Type B pancreatic cell (in vitro differentiated cells): ENCODE measurements at places on chromosomes 11 and 22. TPM values are rescaled to one million over a fixed set of nuclear protein-coding genes. Genes with fewer than 3 reads are reported as not detected.

DNA sequence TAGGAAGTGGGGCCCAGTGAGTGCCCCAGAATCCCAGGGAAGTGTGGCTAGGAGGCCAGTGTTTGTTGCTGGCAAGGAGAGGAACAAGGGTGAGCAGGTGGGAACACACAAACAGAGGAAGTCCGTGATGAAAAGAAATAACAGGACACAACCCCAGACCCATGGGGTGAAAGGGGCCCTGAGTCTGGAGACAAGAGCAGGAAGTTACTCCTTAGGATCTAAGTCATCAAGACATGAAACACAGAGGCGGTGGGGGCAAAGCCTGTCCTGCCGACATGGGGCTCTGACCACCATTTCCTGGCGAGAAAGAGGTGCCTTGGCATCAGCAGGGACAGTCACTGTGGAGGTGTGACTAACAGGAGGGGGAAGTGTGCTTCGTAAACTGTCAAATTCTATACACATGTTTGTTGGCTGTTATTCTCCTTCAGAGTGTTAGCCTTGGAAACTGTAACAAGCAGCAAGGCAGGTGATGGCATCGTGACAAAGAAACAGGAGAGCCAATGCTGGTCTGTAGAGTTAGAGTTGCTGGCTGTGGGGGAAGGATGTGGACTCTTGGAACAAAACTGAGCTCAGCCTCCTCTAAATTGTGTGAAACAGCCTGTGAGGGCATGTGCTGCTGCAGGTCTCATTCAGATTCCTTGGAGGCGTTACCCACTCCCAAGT is 21.7 kb downstream of the CHST1 start:
- H3K27ac ChIP-seq = no peak overlapping the region
- peaks cover 1% of the 10 kb centered on the region for H3K36me3 ChIP-seq
- H3K4me1 ChIP-seq = no peaks in the 10 kb centered on the region
- DNase-seq = no peak
- H3K27me3 ChIP-seq = peaks cover 17% of the 10 kb centered on the region

DNA sequence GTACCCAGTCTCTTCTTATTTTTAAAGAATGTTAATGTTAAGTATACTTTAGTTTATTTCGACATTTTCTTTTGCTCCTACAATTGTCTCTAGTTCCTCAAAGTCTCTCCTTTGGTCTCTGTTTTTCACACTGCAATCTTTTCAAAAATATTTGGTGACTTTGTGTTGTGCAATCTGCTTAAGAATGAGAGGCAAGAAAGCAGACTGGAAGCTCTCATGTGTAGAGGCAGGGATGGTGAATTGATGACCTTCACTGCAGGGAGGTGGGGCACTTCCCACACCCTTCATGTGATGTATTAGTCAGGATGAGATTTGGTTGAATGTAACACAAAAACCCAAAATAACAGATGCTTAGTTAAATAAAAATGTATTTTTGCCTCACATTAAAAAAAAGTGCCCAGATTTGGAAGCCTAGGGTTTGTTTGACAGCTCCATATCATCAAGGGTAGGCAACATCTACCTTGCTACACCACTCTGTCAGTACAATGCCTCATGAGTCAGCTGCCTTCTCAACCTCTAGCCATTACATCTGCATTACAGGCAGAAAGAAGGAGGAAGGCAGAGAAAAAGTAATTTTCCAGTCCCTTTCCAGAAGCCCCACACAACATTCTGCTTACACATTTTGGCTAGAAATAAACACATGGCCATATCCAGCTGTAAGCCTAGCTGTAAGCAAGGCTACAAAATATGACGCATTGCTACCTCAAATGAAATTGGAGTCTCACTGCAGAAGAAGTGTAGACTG is 3.8 kb upstream of the MMP27 start:
- no peak for DNase-seq
- H3K27ac ChIP-seq = no peak overlapping the region
- no peaks in the 10 kb centered on the region for H3K4me1 ChIP-seq
- H3K36me3 ChIP-seq = no peaks in the 10 kb centered on the region
- no peak overlapping the region for H3K4me3 ChIP-seq
- peaks cover 3% of the 10 kb centered on the region for H3K27me3 ChIP-seq

DNA sequence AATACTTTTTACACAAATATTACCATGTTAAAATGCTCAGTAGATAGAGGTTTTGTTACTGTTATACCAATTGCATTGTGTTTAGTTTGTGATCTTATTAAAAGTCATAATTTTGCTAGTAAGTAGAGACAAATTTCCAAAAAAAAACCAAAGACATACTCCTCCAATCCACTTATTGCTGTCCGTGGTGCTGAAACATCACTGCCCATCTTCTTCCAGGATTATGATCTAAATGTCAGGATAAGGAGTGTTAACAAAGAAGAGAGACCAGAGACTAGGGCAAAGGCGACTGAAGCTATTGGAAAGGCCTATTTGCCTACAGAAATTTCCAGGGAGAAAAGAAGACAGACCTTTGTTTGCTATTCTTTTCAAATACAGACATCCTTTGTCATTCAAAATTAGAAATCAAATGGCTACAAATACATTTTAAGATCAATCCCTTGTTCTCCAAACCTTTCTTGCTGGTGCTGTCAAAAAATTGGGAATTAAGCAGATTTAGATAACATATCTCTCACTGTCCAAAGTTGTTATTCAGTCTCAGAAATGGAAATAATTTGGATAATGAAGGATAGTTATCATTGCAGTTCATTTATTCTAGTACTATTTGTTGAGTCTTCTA is 199.7 kb downstream of the C11orf91 start:
- H3K4me1 ChIP-seq = no peaks in the 10 kb centered on the region
- no peak overlapping the region for H3K27ac ChIP-seq
- DNase-seq = no peak
- H3K4me3 ChIP-seq = no peak overlapping the region
- H3K36me3 ChIP-seq = no peaks in the 10 kb centered on the region

- H3K4me3 ChIP-seq = peak overlapping the region; percentile 92
- no peaks in the 10 kb centered on the region for H3K27me3 ChIP-seq
- H3K36me3 ChIP-seq = no peaks in the 10 kb centered on the region
- H3K4me1 ChIP-seq = peaks cover 21% of the 10 kb centered on the region
Measured at GRCh38 chr22:31491218-31491962, 1.7 kb upstream of the EIF4ENIF1 start.

GRCh38 chr11:74018331-74019005 is 9.6 kb upstream of the UCP3 start:
- no peaks in the 10 kb centered on the region for H3K27me3 ChIP-seq
- peaks cover 17% of the 10 kb centered on the region for H3K36me3 ChIP-seq
- DNase-seq = no peak
- H3K4me3 ChIP-seq = no peak overlapping the region

DNA sequence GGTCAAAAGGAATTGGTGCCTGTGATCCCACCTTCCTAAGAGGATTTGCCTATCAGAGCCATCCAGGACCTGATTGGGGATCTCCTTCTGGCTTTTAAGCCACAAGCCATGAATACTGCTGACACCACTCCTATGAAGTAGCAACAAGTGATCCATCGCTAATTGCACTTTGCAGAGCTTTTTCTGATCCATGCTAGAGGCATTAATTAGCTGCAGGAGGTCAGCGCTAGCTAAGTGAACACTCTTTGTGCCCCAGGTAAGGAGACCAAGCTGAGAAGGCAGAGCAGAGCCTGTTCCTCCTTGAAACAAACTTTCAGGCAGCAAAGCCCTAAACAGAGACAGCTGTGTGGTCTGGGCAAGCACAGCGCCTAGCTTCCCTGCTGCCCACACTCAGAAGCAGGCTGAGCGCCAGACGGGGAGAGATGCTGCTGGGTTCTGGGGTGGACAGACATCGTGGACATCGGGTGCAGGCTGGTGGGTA is 122.2 kb downstream of the ABTB2 start:
- H3K4me3 ChIP-seq = no peak overlapping the region
- no peak for DNase-seq
- peaks cover 27% of the 10 kb centered on the region for H3K4me1 ChIP-seq
- no peak overlapping the region for H3K27ac ChIP-seq
- peaks cover 3% of the 10 kb centered on the region for H3K36me3 ChIP-seq

GRCh38 chr22:43681731-43682360 is 130.3 kb downstream of the EFCAB6 start:
- no peak for DNase-seq
- no peak overlapping the region for H3K4me3 ChIP-seq
- no peaks in the 10 kb centered on the region for H3K4me1 ChIP-seq
- H3K36me3 ChIP-seq = no peaks in the 10 kb centered on the region

DNA sequence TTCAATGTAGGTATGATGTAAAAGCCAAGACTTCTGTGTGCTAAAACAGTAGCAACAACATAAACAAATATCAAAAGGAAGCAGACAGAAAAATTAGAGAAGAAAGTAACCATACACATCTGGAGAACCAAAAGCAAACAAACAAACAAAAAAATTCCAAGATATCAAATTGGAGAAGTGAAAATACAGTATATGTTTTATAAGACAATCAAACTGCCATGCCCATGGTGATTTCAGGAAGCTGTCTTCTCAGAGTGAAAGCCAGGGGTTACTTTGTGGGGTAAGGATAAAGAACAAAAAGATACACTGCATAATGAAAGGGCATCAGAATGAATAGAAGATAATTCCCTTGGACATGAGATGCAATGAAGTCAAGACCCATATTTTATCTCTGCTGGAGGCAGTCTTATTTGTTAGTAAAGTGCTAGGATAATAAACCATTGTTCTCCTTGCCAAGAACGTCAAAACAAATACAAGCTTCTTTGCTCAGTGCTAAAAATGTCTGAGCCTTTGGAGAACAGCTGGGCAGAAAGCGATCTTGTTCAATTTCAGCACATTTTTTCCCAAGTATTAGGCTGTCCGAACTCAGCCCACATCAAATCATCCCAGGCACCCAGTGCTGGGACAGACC is 38.1 kb upstream of the LDLRAD3 start:
- peaks cover 4% of the 10 kb centered on the region for H3K4me1 ChIP-seq
- no peaks in the 10 kb centered on the region for H3K36me3 ChIP-seq
- no peak overlapping the region for H3K4me3 ChIP-seq
- no peak for DNase-seq

- H3K4me1 ChIP-seq = peaks cover 25% of the 10 kb centered on the region
- peaks cover 5% of the 10 kb centered on the region for H3K27me3 ChIP-seq
- DNase-seq = no peak
- H3K27ac ChIP-seq = no peak overlapping the region
Measured at GRCh38 chr22:24432059-24432853, 4.9 kb downstream of the ADORA2A start.

DNA sequence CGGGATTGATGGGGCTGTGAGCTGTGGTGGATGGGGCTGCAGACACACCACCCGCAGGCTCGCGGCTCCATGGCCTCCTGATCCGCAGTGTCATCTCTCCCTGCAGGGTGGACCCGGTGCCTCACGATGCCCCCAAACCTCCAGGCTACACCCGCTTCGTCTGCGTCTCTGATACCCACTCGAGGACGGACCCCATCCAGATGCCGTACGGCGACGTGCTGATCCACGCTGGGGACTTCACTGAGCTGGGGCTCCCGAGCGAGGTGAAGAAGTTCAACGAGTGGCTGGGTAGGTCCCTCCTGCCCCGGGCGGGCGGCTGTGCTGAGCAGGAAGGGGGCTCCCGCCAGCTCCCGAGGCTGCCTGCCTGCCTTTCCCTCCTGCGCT is 23.1 kb downstream of the MPPED1 start:
- no peaks in the 10 kb centered on the region for H3K36me3 ChIP-seq
- H3K27me3 ChIP-seq = peaks cover 66% of the 10 kb centered on the region
- no peak overlapping the region for H3K4me3 ChIP-seq
- no peak overlapping the region for H3K27ac ChIP-seq

DNA sequence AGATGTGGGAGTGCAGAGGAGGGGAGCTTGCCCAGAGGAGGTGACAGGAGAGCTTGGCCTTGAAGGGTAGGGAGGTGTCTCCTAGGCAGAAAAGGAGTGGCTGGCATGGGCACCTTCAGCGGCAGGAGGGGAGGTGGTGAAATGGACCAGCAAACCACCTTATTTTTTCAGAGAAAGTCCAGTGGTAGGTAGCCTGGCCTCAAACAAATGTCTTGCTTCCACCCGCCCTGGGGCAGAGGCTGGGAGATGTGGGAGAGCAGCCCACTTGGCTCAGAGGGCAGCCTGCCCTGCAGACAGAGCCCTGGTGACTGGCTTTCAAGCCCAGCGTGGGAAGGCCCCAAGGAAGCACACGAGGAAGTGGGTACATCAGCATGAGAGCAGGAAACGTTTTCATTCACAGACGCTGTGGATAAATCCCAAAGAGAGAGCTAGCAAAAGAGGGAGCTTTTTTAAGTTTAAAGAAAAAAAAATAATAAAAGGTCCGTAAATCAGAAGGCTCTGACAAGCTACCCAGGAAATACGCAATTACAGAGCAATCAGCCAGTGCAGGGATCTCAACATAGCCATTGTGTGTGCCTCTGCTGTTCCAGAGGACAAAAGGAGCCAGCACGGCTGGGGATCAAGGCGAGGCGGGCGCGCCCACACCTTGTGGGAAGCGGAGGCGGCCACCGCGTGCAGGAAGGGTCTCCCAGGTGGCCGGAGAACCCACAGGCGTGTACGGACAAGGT is 238.7 kb upstream of the PLET1 start:
- peaks cover 3% of the 10 kb centered on the region for H3K27me3 ChIP-seq
- no peaks in the 10 kb centered on the region for H3K36me3 ChIP-seq
- DNase-seq = no peak
- peaks cover 8% of the 10 kb centered on the region for H3K4me1 ChIP-seq

DNA sequence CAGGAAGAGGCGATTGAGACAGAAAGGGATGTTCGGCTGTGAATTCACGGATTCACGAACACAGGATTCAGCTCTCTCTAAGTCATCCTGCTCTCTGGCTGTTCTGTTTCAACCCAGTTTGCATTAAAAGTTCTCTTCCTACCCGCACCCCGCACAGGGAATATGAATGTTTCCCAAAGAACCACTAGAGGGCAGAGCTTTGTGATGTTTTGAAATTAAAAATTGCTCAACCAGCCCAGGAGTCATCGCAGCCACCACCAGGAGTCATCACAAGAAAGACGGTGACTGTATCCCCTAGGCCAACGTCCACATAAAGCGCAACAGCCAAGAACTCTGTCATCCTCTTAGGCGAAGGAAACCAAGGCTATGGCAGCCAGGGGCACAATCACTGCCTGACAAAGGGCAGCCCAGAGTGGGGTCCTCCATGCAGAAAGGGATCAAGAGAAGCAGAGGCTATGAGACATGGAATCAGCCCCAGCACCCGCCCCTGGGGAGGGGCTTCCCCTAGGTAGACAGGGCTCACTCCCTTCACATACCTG is 122.4 kb downstream of the WT1 start:
- H3K27ac ChIP-seq = peak overlapping the region; percentile 61
- H3K27me3 ChIP-seq = peaks cover 4% of the 10 kb centered on the region
- DNase-seq = no peak

The SHANK3 gene
- total RNA-seq = 6.8 and 13.1 TPM in 2 replicates

The FREY1 gene
- total RNA-seq = 0.90 and 1.4 TPM in 2 replicates

The UBE4A gene
- total RNA-seq = 42.5 and 43.6 TPM in 2 replicates

The TSPAN4 gene
- 12.8 and 43.2 TPM in 2 replicates for total RNA-seq

The MIOX gene
- total RNA-seq = 1.2 TPM in 1 of 2 replicates, not detected in the other
